Stimulated activated CD4-positive, alpha-beta T cell treated with anti-CD3 and anti-CD28 coated beads, Interleukin-1b, Interleukin-23, amount 100 ng/mL, for 24 hours (primary cell): ENCODE measurements at places on chromosomes 13 and 19.

GRCh38 chr13:24747248-24748060 is 16.5 kb upstream of the RNF17 start:
- peak; percentile 25 for DNase-seq

- DNase-seq = no peak
These were observed 683.4 kb upstream of the ARGLU1 start for GRCh38 chr13:107251341-107251740.

DNA sequence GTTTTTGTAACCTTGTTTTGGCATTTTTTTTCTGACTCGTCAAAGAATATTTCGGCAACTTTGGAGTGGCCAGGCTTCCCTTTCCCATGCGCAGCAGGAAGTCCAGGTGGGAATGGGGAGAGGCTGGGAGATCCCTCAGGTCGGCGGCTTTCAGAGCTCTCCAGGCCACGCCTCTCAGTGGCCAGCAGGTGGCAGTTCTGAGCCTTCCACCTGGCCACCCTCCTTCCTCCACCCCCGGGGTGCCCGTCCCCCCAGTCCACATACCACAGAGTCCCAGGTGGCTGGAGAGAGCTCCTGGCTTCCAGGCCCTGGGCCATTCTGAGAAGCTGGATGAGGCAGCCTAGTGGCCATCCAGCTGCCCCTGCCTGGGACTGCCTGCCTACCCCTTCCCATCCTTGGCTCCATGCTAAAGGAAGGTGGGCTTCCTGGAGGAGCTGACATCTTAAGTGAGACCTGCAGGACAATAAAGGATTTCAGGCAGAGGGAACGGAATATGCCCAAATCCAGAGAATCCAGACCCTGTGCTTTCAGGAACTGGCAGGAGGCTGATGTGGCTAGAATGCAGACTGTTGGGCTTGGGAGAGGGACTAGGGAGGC is 46.3 kb downstream of the CCNE1 start:
- DNase-seq = no peak

GRCh38 chr19:3412066-3412465 is 45.7 kb downstream of the NFIC start:
- DNase-seq = no peak

DNA sequence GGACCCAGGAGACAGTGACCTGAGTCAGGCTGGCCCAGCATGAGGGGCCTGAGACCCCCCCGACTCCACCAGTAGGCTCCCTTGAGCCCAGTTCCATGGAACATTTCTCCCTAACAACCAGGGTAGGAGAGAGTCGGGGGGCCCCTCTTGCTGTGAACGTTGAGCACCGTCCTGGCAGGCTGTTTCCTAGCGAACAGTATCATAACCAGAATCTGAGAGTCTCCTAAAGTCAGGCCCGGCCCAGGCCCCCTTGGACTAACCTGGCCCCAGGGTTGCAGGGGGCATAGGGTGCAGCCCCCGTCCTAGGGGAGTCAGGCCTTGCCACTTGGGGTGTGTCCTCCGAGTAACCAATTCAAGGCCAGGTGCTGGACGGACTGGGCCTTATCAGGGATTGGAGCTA is 13.7 kb downstream of the TMEM150B start:
- DNase-seq = no peak

GRCh38 chr19:41327576-41328156 is 17.7 kb downstream of the CCDC97 start:
- peak; percentile 50 for DNase-seq

GRCh38 chr13:77047649-77048343 is 20.8 kb upstream of the FBXL3 start:
- DNase-seq = no peak
